Left kidney (tissue), 8 donors: ENCODE measurements at places on chromosomes 6 and 20. TPM values are rescaled to one million over a fixed set of nuclear protein-coding genes. Genes with fewer than 3 reads are reported as not detected.

LY86 gene
- polyA plus RNA-seq = 1.1 TPM

DNAH8 gene
- polyA plus RNA-seq = 0.90 TPM

COL19A1 gene
- polyA plus RNA-seq = 4.0 TPM

DZANK1 gene
- 11.8 TPM for polyA plus RNA-seq

SNRPB2 gene
- 109 TPM for polyA plus RNA-seq

RIPPLY2 gene
- not detected for polyA plus RNA-seq

HLA-DOA gene
- 5.9 TPM for polyA plus RNA-seq

SIRPD gene
- not detected for polyA plus RNA-seq

SAPCD1 gene
- polyA plus RNA-seq = 16.0 TPM

C20orf144 gene
- polyA plus RNA-seq = 0.33 TPM

SCGN gene
- 0.12 TPM for polyA plus RNA-seq

SLC22A7 gene
- polyA plus RNA-seq = 1.2 TPM

DEFB112 gene
- polyA plus RNA-seq = not detected

ALDH8A1 gene
- polyA plus RNA-seq = 30.9 TPM

RFX6 gene
- polyA plus RNA-seq = not detected

TMEM151B gene
- 0.88 TPM for polyA plus RNA-seq

GABBR1 gene
- polyA plus RNA-seq = 99.7 TPM

MAPK13 gene
- 23.2 TPM for polyA plus RNA-seq

ADAM33 gene
- polyA plus RNA-seq = 9.1 TPM

MMP24OS gene
- polyA plus RNA-seq = 34.9 TPM
